ENCODE measurements at places on chromosomes 13 and 19.

GRCh38 chr13:30295116-30295515 lies 12.2 kb downstream of the KATNAL1 start:
- no peak for DNase-seq

- peak; percentile 77 for DNase-seq
These were observed 2.9 kb downstream of the WDR83 start for GRCh38 chr19:12669270-12670158.

DNA sequence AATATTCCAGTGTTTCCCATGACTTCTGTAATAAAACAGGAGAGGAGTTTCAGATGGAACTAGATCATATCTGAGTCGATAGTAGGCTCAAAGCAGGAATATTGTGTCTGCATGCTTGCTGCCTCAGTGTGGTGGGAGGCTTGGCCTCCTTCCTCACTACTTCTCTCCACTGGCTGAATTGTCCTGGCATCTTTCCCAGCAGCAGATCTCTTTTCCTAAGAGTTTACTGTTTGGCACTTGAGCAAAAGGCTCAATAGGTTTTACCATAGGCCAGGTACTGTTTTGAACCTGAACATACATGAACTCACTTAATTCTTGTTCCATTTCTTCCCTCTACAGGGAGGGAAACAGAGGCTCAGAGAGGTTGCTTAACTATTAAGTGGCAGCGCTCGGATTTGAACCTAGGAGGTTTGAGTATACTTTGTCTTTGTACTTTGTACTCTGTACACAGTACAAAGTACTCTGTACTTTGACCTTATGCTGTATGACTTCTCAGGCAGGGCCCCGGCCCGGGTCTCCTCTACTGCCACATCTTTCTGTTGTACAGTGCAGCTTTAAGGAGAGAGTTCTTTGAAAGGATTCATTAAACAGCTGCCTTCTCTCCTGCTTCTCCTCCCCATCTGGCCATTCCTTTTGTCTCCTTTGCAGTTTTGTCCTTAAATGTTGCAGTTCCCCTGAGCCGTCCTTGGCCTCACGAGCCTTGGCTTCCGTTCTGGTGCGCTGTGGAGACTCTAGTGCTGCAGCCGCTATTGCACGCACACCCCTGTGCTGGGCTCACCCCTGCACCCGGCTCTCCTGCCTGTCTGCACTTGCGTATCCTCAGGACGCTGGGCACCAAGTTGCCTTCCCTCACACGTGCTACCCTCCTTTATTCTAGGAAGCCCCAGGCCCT lies 8.1 kb downstream of the B3GLCT start:
- no peak for DNase-seq

GRCh38 chr19:722553-723101 lies 13.9 kb downstream of the PALM start:
- no peak for DNase-seq

DNA sequence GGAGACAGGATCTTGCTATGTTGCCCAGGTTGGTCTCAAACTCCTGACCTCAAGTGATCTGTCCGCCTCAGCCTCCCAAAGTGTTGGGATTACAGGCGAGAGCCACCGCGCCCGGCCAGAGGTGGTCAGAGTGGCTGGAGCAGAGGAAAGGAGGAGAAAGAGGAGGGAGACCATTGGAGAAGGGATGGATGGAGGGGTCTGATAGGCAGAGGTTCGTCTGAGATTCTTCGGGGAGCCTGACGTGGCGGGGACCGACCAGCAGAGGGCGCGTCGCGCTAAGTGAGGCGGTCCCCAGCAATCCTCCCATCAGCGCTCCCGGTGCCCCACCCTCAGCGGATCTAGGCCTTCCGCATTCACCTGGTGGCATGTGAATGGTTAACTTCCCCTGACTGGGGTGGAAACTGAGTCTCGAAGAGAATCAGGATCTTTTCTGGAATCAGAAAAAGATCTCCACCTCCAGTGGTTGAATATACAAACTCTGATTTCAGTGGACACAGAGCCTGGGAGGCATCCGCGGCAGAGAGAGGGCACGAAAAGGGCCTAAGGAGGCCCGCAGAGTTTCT lies 8.8 kb downstream of the GTPBP3 start:
- peak; percentile 83 for DNase-seq

GRCh38 chr13:67509018-67509417 lies 278.9 kb upstream of the PCDH9 start:
- DNase-seq = no peak

DNA sequence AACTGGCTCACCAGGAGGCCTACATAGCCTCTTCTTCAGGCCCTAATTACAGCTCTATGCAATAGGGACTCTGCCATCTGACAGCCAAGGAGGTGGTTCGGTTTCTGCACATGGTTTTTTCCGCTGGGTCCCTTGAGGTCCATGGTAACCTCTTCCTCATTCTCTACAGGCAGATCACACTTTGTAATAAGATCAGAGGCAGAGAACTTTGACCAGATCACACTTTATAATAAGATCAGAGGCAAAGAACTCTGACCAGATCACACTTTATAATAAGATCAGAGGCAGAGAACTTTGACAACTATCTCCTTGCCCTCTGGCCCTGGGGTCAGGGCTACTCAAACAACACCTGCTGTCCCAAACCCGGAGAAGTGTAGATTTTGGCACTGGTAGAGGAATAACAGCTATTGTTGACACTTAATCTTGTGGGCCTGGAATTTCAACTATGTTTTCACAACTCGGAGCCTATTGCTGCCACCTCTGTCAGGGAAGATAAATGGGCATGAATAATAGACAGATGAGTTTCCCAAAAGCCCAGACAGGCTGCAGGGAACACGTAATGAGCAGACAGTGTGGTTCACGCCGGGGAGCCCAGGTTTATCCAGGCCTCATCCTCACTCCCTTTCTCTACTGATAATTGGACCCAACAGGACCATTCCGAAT lies 246.1 kb downstream of the UQCRFS1 start:
- no peak for DNase-seq

GRCh38 chr19:42540071-42540553 lies 11.8 kb upstream of the CEACAM1 start:
- no peak for DNase-seq

DNA sequence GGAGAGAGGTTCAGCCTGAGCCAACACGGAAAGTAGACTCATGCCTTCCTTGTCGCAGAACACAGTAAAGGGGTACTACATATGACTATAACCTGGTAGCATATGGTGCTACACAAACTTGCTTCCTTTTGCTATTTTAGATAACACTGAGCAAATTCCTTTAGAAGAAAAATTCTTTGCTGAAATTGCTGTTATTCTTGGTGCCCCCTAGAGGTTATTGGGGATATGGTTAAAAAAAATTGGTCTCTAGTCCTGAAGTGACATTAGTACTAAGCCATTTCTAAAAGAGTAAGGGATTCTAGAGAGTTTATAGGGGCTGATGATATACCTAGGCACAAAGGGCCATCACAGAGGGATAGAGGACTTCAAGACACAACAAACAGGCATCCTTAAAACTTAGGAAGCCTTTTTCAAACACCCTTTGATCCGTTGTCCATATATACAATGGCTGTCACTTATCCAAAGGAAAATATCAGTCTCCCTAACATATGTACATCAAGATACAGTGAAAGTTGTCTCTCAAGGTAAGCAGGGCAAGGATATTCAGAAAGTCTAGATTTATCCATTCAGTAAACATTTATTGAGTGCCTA lies 13.9 kb upstream of the HS6ST3 start:
- DNase-seq = no peak

GRCh38 chr19:42284591-42285341 lies 15.7 kb downstream of the CIC start:
- peak; percentile 39 for DNase-seq

DNA sequence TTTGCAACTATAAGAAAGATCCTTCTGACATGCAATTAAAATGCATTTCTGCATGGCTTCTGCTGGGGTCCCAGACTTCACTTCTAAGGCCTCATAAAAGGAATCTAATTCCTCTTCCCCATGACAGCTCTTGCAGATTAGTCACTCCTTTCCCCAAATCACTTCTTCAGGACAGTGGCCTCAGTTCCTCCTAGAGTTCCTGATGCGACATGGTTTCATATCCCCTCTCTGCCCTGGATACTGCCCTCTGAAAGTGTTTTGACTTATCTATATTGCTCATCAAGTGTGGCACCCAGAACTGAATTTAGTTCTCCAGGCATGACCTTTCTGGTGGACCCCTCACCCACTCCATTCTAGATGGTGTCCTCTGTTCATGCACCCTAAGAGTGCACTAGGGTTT lies 238.1 kb downstream of the FOXO1 start:
- no peak for DNase-seq

GRCh38 chr19:47094557-47095475 lies 18.8 kb downstream of the ZC3H4 start:
- DNase-seq = peak; percentile 80

DNA sequence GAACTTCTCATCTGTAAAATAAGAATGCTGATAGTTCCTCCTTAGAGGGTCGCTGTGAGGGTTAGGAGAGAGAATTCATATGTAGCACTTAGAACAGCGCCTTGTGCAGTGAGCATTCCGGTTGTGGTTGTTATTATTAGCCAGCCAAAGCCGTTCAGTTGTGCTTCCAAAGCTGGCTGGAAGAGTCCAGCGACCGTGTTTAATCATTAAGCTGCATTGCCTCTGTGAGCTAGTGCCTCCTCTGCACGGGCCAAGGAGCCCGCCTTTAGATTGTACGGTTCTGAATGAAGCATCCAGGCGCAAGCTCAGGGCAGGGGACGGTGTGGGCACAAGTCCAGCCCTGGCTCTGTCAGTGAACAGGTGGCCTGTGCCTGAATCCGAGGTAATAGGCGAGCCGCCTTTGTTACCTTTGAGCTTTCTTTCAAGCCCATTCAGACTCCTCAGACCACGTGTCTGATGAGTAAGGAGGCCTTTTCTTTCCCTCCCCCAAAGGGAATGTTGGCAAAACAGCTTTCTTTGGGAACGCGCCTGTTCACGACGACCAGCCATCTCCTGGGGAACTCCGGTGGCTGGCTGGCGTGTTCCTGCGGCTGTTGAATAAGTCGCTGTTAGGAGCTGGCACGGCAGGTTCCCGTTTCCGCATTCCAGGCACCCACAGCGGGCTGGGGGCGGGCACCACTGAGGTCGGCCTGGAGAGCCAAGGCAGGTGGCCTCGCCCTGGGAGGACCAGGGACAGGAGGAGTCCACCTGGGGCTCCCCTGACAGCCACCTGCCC lies 25.1 kb downstream of the SIPA1L3 start:
- DNase-seq = no peak

GRCh38 chr19:41703602-41704293 lies 4.7 kb upstream of the CEACAM5 start:
- no peak for DNase-seq

GRCh38 chr13:40388617-40389016 lies 277.8 kb downstream of the FOXO1 start:
- DNase-seq = peak; percentile 92

GRCh38 chr19:35162471-35163326 lies 8.2 kb downstream of the FXYD5 start:
- DNase-seq = no peak

DNA sequence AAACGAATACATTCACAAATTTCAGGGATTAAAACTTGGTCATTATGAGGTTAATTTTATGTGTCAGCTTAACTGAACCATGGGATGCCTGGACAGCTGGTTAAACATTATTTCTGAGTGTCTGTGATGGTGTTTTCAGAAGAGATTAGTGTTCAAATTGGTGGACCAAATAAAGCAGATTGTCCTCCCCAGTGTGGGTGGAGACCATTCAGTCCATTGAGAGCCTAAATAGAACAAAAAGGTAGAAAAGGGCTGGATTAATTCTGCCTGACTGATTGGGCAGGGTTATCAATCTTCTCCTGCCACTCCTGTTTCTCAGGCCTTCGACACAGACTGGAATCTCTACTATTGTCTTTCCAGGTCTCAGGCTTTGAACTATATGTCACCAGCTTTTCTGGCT lies 203.8 kb upstream of the SLITRK6 start:
- no peak for DNase-seq

DNA sequence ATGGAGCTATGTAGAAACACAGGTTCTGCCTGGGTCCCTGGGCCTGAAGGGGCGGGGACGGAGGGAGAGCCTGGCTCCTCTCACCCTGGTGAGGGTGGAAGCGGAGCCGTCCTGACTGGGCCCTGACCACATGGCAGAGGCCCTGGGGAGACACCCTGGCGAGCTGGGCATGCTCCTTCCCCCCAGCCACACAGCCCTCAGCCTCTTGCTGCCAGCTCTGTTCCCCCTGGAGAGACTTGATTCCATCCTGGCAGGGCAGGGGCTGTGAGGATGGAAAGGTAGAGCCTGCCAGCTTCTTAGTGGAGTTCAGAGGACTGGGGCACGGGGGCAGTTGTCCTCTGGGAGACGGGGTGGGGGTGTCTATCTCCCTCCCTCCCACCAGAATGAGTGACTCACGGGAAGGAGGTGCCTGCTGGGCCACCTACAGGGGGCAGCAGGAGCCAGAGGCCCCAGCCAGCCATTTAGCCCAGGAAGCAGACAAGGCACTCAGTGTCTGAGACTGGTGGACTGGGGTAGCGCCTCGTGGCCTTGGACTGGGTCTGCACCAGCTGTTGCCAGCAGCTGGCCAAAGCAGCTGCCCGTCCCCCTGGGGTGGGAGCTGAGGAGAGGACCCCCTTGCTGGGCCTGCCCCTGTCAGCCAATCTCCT lies 22.8 kb upstream of the RNF17 start:
- peak; percentile 15 for DNase-seq

DNA sequence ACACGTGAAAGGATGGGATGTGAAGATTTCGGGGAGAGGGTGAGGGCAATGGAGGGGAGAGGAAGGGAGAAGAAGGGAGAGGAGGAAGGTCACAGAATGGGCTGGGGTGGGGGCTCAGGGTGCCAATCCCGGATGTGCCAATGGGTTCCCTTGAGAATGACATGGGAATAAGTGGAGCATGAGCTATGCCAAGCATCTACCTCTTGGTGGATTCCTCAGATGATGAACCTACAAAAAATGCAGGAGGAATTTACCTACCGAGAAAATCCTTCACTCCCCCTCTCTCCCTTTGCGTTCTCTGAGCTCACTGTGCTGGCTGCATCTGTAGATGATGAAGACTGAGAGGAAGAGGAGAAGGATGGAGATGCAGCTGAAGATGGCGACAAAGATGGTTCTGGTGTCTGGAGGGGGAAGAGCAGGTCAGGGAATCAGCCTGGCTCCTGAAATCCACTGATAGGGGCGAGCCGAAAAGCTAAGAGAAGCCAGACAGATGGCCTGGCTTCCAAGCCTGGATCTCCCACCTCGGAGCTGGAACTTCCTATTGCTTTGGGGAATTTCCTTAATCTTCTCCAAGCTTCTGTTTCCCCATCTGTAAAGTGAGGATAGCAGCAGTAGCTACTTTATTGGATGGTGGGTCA lies 21.6 kb downstream of the VSTM1 start:
- no peak for DNase-seq

DNA sequence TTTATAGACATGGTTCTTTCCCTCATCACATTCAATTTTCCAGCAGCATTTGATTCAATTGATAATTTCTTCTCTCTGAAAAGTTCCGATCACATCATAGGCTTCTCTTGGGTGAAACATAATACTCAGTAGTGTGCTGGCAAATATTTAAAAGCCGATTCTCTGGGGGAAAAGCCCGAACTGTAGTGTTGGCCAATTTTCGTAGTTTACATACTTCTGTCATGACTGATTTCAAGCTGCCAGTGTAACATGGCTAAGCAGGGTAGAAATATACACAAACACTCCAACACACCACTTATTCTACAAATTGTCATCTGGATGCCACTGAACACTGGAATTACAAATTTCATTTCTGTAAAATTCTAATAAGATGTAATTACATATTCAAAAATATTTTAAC lies 56.1 kb upstream of the FREM2 start:
- no peak for DNase-seq

GRCh38 chr13:28056970-28057712 lies 43.2 kb downstream of the FLT3 start:
- DNase-seq = no peak

- no peak for DNase-seq
These were observed 54.7 kb upstream of the ARHGEF7 start for GRCh38 chr13:111060237-111060919.

All from DND-41 (cell line).